ENCODE measurements at places on chromosomes 11 and 22.

GRCh38 chr22:40768206-40768605 lies 50.9 kb downstream of the SLC25A17 start:
- DNase-seq = no peak

GRCh38 chr11:132876705-132877104 lies 655.6 kb downstream of the OPCML start:
- DNase-seq = no peak

DNA sequence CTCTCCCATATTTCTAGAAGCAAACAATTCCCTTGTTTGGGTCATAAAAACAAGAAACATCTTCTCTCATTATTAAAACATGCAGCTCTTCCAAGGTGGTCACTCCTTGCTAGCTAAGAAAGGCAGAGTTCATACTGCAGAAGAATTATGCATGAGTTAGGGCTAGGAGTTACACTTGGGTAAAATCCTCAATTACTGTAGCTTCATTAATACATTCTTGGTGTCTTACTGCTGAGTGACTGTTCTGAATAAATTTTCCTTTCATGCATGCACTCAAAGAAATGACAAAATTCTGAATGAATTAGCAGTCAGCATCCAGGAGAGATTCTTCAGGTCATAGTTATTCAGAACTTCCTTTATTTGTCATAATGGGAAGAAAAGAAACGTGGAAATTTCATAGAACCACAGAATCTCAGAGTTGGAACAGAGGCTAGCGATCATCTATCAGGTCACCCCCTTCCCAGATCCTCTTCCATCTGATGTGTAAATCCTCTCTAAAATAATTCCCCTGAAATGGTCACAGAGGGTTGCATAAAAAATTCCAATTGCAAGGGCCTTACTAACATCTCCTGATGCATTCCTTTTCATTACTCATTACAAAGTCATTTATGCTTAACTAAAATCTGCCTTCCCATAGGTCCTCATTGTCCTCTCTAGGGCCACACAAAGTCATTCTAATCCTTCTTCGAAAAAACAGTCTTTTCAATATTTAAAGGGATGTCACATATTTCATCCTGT lies 771.5 kb downstream of the DLG2 start:
- DNase-seq = no peak

DNA sequence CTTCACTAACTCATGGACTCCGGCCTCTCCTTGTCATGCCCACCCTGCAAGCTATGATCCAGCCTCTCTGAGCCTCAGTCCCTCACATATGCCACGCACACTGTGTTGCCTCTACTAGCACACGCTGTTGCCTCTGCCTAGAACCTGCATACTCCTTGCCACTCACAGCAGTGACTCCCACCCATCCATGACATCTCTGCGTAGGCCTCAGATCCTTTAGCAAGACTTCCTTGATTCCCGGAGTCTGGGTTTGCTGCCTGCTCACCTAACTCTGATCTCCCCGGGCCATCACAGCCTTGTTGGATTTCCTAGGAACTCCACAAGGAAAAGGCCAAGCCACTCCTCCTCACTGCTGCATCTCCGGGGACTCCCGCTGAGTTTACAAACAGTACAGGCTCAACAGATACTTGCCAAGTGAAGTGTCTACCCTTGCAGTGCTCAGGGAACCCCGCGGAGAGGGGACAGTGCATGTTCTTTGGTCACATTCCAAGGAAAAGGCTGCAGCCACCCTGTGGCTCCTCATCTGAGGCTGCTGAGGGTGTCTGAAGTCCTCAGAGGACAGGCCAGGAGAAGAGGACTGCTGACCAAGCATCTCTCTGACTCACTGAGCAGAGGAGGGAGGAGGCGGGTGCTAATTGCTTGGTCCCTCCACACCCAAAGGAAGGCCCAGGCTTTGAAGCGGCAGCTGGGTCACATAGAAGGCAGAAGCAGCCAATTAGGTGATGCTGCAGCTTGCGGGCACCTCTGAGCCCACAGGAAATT lies 42.4 kb upstream of the NAV2 start:
- no peak for DNase-seq

DNA sequence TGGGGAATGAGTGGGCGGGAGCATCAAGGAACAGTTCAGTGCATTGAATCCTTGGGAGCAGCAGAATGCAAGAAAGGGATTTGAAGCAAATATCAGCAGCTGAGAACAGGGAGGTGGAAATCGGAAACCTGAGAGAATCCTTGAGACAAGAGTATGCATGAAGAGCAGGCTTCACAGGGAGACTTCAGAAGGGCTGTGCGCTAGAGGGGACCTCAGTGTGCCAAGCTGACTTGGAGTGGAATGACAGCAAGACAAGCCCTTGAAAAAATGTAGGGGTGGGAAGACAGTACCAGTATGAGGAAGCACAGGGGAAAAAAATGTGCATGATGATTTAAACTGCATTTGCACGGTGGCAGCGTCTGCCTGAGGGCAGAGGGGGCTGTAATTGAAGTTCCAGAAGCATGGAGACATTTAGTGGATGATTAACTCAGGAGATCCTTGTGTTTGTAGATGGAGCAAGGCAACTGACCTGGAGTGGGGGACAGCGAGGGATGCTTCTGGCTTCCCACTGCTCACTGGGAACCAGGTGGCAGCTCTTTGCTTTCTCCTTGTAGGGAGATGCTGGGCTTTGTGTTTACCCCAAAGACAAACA lies 204.9 kb upstream of the PLET1 start:
- peak; percentile 30 for DNase-seq

DNA sequence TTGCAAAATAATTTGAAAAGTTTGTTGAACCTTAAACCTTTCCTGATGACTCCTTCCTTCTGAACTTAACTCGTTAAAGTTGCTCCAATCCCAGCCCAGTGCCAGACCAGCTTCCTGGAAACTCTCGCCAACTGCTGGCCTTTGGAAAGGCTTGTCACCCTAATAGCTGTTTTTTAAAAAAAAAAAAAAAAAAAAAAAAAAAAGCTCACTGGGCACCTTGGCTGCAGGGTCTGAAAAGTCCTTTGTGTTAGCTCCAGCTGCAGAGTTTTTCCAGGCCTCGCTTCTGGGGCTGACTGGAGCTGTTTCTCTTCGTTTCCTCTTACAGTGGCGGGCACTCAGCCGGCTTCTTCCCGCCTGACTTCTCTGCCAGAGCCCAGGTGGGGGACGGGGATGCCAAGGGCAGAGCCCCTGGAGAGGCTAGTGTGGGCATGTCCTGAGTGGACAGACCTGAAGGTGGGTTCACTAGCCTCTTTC lies 25.1 kb downstream of the KCNQ1OT1 start:
- no peak for DNase-seq

DNA sequence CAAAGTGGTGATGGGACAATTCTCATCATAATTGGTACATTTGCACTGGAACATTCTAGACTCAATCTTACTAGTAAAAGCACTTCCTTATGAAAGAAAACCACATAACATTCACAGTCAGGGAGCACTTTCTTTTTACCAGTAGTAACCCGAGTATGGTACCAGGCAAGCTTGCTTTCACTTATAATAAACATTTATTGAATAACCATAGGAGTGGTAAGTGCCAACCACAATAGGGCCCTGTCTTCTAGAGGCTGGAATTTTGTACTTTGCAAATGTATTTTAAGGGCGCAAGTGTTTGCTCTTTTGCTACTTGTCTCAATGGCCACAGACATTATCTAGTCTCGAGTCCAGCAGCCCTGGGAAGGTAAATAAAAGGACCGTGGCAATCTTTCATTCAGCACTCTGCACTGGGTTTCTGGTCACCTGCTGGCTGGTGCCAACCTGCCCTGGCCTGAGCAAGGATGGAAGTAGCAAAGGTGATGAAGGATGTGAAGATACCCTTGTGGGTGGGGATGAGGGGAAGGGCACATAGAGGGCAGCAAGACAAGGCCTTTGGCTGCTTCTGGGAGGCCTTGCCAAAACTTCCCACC lies 24.2 kb downstream of the C22orf31 start:
- DNase-seq = no peak

- no peak for DNase-seq
Measured at GRCh38 chr11:29319210-29319609, 697.6 kb downstream of the KCNA4 start.

- DNase-seq = peak; percentile 65
Measured at GRCh38 chr22:42820045-42820763, 36.9 kb downstream of the ARFGAP3 start.

DNA sequence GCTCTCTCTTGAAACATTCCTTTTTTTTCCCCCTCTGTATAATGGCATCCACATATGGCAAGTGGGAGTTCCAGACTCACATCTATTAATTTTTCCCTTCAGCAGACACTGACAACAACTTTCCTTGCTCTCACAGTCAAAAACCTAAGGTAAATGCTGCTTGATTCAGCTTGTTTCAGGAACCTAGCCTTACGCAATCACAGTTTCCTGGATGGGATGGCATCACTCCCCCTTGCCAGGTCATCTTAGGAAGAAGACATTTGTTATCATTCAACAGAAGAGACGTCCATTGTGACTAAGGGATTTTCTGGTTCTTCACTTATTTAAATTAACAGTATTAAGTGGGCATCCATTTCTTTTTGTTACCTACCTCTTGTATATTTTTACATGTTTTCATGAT lies 112.0 kb upstream of the PDGFD start:
- DNase-seq = no peak

- DNase-seq = peak; percentile 48
Measured at GRCh38 chr11:75896843-75897419, 81.9 kb downstream of the UVRAG start.

GRCh38 chr22:37151401-37151800 lies 1.7 kb upstream of the IL2RB start:
- DNase-seq = no peak

- DNase-seq = no peak
Measured at GRCh38 chr11:2770761-2771301, 71.0 kb upstream of the KCNQ1OT1 start.

DNA sequence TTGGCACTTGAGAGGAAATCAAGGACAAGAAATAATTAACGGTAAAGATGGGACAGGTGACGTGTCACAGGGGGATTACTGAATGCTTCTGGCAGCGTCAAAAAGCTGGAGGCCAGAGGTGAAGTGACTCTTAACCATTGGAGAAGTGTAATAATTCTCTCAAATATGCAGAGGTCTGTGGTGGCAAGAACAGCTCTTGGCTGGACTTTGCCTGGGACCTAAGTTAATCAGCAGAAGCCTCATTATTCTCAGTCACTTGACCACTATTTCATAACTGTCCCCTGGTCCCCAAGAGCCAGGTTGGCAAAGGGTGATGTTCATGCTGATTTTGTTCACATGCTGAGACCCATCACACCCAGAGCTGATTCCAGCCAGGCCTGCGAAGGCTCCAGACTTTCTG lies 72.9 kb downstream of the TIMP3 start:
- no peak for DNase-seq
